ENCODE measurements at places on chromosomes 4 and X.

GRCh38 chrX:119272882-119273419, 36.9 kb downstream of the PGRMC1 start:
- DNase-seq = no peak

DNA sequence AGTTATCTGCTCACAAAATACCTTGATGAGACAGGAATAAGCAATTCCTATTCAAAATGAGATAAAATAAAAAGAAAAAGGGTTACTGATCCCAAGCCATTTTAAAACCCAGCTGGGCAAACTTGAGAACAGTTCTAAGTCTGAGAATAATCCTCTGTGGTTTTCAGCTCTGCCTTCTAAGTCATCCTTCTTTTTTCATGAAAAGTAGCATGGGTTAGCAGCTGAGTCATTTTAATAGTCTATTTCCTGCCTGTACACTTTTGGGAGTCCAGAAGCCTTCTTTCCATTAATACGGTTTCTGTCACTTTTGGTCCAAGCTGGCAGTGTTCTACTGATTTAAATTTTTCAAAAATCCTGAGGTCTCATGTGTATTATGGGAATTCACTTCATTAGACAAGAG, 374.3 kb downstream of the IQCM start:
- DNase-seq = peak; percentile 86

DNA sequence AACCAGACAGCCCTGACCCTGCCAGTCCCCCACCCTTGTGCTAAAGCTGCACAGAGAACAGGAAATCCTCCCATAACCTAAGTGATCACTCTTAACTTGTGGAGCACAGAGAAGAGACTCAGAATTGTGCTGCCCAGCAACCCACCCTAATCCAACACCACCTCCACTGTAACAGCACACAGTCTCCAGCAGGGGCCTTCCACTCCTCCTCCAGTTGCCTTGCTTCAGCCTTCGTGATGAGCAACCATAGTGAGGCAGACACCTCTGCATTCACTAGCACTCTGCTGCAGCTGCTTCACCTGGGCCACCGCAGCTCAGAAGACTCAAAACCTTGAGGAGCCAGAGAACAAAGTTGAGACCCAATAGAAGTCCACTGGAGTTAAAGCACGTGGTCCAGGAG, 7.9 kb upstream of the UGT2B4 start:
- no peak for DNase-seq

DNA sequence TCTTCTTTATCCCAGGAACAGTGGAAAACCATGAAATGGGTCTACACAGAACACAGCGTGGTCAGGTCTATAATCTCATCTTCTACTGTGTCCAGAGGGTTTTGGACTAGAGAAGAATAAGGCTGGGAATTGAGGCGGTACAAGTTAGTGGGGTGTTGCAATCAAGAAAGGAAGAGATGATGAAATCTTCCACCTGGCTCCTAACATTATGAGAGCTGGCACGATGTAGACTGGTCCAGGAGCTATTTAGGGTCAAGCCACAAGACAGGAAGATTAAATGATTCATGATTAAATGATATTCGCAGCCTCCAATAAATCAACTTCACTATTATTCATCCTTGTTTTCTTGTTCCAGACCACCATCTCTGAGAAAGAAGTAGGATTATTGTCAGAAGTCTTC, 88.0 kb downstream of the ARSF start:
- peak; percentile 88 for DNase-seq

DNA sequence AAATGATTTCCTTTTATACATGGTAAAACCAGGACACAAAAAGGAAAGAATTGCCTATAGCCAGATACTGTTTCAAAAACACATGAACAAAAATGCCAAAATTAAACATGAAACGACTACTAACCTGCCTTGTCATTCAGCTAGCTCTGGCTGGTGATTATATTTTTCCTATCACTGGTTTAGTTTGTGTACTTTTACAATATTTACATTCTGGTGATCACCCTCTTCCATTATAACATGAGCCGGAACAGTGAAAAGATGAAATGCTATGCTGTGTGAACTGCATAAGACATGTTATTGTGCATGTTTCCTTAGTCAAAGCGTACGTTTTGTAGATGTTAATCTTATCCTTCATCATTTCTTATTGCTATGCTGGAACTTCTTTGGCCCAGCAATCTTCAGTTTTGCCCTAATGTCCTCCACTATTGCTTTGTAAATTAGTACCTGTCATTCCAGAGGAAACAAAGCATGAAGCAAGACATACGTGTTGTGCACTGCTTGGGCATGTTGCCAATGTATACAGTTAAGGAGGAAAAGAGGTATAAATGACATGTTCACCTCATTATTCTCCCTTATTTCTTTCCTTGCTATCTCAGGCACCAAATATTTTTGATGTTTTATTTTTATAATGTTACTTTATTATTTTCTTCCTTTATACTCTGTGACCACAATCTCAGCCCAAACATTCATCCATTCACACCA, 386.3 kb downstream of the ARHGAP24 start:
- DNase-seq = no peak

- DNase-seq = peak; percentile 95
Measured at GRCh38 chrX:115344885-115345614, 55.5 kb downstream of the LUZP4 start.

DNA sequence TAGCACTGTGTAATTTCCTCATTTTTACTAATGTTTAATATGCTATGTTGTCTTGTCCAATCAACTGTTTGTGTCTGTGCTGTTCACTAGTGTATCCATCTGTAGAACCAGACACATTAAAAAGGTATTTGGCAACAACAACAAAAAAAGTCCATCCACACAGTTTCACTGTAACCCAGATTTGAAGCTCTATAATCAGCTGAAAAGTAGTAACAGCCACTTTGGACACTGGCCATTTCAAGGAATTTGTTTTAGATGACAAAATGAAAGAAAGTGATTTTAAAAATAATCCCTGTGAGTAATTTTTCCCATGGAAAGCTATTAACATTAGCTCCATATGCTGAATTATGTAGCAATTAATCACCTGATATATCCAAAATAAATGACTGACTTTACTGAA, 2.2 kb upstream of the FBXL5 start:
- peak; percentile 27 for DNase-seq

DNA sequence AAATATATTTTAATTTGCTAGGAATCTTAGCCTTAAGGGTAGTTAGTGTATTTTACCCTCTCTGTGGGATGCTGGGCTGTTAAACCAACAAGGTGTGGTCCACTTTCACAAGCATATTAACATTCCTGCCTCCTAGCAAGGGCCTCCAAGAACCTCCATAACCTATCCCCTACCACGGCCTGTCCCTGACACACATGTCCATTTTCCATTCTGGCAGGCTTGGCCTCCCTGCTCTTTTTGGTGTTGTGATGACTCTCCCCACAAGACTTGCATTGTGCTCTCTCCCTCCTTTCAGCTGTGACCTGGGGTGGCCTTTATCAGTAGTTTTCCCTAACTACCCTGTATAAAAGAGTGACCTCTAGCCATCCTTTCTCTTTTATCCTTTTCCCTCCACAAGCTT, 120.2 kb downstream of the KLHL8 start:
- DNase-seq = no peak

- peak; percentile 93 for DNase-seq
Measured at GRCh38 chr4:53763813-53764597, 172.7 kb upstream of the LNX1 start.

DNA sequence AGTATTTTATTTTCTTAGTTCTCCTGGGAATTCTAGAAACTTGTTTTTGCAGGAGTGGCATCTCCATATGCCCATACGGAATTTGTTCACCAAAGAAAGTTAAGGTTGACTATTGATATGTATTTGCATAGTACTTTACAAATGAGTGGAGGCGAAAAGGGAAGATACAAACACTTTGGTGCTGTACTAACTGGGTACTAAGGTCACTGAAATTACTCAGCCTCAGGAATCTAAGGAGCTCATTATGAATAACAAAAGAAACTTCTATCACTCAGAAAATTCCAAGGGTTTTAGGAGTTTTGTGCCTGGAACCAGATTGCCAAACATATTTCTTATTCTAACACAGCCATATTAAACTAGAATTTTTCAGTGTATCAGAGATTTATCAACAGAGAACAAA, 27.4 kb upstream of the TMPRSS11B start:
- peak; percentile 31 for DNase-seq

GRCh38 chr4:52982255-52982945, 120.3 kb downstream of the RASL11B start:
- peak; percentile 32 for DNase-seq

- no peak for DNase-seq
Measured at GRCh38 chrX:2468261-2469195, 32.2 kb downstream of the DHRSX start.

DNA sequence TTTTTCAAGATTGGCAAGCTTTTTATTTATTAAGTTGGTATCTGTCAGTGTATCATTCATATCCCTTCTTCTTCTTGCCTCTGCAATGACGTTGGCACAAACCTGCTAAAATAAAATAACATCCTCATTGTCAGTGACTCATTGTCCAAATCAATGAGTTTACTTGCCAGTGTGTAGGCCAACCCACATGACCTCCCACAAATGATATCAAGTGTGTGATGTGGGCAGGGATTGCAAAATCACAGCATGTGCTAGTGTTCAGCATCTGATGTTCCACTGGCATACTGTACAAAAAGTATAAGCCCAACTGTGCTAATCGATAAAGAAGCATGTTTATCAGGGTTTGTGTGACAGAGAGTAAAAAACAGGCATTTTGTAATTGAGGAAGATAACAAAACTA, 25.5 kb downstream of the GPAT3 start:
- peak; percentile 67 for DNase-seq

- no peak for DNase-seq
Measured at GRCh38 chr4:46649390-46649789, 259.5 kb upstream of the GABRA2 start.

- no peak for DNase-seq
Measured at GRCh38 chr4:24887881-24888430, 24.9 kb downstream of the CCDC149 start.

- peak; percentile 19 for DNase-seq
Measured at GRCh38 chrX:110691446-110691845, 104.2 kb downstream of the CHRDL1 start.

DNA sequence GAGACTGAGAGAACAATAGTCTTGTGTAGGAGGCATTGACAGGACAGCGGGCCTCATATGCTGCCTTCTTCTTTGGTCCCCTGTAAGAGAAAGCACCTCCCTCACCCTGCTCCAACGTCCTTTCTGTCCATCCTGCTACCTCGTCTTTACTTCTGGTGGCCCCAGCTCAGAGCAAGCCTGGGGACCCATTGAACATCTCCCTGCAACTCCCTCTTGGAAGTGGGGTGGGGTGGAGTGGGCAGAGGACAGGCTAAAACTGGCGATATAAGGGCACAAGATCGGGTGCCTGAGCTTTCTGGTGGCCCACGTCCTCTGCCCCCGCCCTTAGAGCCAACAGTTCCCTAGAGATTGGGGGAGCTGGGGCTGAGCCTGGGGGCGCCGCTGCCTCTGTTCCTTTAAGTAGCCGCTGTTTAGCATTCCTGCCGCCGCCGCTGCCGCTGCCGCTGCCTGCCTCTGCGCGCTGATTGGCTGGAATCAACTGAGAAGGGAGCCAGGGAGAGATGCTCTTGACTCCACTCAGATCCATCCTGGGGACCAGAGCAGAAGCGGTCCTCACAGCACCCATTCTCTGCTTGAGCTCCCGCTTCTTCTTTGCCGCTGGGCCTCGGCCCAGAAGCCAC, at the start of gene DLG3:
Gene DLG3, plus strand, starts transcription at position 510 of the 620 bp plus-strand sequence. CDS start 367 bp downstream, outside the sequence.
- DNase-seq = no peak

DNA sequence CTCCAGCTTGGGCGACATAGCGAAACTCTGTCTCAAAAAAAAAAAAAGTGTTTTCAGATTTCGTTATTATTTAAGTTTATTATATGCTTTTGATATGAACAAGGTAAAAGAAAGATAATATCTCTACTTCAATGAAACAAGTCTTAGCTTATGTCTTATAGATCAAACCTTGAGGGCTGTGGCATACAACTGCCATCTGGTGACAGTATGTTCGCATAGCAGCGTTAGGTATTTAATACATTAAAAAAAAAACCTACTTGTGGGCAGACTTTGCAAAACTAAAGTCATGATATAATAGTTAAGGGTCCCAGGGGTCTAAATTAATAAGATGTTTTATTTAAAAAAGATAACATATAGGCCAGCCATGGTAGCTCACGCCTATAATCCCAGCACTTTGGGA, 161.2 kb upstream of the AMOT start:
- DNase-seq = no peak

DNA sequence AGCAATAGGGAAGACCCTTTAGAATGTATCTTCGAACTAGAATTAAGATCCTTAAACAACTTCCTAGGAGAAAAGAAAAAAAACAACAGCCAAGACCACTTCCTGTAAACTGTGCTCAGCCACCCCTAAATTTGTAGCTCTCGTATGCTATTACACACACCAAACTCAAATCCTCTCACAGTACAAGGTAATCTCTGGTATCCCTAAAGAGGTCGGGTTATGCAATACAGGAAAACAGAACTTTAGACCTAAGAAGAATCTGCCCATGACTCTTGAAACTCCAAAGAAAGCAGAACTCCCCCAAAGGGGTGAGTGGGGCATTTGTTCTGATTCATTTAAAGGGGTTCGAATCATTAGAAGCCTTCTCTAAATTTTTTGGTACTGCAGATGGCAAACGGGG, 170.9 kb upstream of the CASK start:
- DNase-seq = peak; percentile 14

DNA sequence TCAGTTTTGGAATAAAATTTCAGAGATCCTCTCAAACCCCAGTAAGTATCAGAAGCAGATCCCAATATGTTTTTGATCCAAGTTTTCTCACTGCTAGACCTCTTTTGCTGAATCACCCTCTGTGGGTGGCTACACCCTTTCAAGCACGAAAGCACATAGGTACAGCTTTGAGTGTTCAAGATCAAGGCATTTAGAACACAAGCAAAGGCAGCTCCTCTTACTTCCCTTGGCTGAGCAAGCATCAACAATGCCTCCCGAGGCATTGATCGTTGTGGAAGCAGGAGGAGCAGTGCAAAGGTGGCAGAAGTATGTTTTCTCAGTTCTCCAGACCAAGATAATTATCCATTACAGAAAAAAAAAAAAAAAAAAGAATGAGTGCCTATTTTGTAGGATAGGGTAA, 72.0 kb upstream of the TSPAN7 start:
- DNase-seq = no peak

DNA sequence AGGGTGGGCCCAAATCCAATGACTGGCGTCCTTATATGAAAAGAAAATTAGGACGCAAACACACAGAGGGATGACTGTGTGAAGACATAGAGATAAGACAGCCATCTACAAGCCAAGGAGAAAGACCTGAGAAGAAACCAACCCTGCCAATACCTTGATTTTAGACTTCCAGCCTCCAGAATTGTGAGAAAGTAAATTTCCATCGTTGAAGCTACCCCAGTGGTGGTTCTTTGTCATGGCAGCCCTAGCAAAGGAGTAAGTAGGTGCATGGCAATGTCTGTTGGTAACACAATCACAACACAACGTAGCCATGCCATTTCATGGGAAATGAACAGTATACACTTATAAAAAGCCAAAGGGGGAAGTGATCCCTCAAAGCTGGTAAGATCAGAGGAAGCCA, 25.3 kb downstream of the SMIM20 start:
- no peak for DNase-seq

DNA sequence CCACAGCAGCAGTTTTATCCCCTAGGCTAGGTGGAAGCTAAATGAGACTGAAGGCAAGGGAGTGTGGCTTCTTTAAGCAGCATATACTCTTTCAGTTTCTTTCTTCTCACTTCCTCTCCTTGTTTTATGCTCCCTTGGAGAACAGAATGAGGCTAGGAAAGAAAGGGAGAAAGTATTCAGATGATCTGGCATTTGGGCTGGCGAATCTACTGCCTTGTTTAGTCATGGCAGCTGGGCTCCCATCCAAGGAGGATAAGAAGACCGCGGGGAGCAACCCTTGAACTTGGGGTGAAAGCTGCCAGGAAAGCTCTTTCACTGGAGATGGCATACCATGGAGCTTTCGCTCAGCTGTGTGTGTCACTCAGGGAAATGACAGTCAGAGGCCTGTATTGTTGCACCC, 72.1 kb downstream of the ARHGEF38 start:
- peak; percentile 81 for DNase-seq
